ENCODE measurements at places on chromosomes 6 and 20. TPM values are rescaled to one million over a fixed set of nuclear protein-coding genes. Genes with fewer than 3 reads are reported as not detected.

PNPLA1 gene
- total RNA-seq: not detected

SPATA25 gene
- total RNA-seq: 0.90 TPM

COQ3 gene
- 7.0 TPM for total RNA-seq

CENPW gene
- 44.9 TPM for total RNA-seq
